AG10803 (cell line): ENCODE measurements at places on chromosomes 11 and 22.
A peak's percentile ranks its signal among the peaks of the same experiment; 100 is the strongest.

DNA sequence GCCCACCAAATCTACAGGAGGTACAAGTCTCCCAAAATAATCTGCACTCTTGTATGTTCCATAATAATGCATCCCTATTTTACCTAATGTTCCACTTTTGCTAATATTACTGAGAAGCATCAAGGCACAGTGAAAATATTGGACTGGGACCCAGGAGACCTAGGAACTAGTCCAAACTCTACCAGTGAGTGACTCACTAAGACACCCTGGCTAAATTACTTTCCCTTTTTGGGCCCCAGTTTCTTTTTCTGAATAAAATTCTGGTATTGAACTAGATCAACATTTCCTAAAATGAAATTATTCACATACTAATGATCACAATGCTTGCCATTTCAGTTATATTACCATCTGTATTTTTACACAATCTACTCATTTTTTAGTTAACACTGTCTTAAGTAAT lies 19.6 kb downstream of the THAP12 start:
- DNase-seq = peak; percentile 17

DNA sequence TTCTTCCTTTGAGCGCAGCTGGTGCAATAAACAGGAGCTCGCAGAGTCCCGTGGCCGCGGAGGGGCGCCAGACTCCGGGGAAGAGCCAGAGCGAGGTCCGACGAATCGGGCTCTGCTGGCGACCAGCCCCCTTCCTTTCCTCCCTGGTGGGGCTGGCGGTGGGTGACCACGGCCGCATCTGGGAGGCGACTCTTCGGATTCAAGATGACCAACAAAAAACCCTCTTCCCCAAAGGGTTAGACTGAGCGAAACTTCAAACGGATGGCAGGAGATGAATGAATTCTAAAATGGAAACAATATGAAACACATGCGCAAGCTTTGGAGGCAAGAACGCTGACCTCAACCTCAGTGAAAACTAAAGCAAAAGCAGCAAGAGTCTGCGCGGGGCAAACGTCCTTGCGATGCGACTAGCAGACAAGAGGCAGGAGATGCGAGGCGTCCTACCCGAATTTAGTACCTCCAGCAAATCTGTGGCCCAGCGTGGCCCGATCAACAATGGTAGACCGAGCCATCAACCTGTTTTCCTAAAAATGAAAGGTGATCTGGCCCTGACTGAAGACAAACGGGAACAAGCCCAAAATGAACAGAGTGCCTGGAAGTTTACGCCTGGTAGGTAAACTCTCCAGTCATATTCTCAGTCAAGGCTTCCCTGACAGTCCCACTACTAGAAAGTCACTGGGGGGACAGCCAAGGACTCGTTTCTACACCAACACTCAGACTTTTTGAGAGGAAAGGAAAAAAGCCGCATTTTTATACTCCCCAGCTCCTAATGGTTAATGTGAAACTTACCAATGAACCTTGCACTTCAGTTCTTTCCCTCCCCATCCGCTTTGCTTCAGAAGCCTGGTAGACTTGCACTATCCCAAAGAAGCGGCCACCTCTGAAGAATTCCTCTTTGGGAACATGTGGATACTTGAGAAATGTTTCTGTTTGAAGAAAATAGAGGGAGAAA lies 11.6 kb downstream of the MMP3 start:
- DNase-seq = peak; percentile 67

DNA sequence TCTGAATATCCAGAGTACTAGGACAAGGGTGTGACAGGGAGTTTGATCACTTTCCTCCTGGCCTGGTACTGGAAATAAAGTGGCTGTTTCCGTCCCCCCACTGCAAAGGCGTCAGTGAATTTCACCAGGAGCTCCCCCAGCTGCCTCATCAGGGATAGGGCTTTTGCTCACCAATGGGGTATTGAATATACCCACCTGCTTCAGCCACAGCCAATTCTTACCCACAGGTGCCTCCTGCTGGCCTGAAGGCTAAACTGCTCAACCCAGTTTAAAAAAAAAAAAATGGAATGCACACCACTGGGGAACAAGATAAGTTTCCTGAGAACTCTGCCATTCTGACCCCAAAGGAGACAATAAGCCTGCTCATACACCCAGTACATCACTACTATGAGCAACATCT lies 65.3 kb upstream of the MS4A8 start:
- no peak for DNase-seq

GRCh38 chr11:76663486-76663810 lies 7.1 kb downstream of the LRRC32 start:
- DNase-seq = no peak

DNA sequence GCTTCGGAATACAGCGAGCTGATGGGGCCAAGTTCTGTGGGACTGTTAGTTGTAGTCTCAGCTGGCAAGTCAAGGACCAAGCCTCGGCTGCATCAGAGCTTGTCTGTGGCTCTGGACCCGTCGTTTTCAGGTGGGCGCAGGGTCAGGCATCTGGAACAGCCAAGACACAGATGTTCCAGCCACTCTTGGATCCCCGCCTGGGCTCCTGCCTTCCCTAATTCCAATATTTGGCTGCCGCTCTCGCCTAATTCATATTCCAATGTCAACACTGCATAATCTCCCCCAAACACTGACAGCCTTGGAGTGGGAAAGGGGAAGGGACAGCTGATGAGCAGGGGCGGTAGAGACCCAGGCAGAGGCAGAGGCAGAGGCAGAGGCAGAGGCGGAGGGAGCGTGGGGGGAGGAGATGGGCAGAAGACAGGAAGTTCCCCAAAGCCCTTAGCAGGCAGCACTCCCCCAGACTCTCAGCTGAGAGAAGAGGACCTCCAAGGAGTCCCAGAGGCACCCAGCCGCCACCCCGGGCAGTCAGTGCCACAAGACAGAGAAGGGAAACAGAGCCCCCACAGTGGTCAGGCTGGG lies 49.6 kb upstream of the SLC35C1 start:
- no peak for DNase-seq

DNA sequence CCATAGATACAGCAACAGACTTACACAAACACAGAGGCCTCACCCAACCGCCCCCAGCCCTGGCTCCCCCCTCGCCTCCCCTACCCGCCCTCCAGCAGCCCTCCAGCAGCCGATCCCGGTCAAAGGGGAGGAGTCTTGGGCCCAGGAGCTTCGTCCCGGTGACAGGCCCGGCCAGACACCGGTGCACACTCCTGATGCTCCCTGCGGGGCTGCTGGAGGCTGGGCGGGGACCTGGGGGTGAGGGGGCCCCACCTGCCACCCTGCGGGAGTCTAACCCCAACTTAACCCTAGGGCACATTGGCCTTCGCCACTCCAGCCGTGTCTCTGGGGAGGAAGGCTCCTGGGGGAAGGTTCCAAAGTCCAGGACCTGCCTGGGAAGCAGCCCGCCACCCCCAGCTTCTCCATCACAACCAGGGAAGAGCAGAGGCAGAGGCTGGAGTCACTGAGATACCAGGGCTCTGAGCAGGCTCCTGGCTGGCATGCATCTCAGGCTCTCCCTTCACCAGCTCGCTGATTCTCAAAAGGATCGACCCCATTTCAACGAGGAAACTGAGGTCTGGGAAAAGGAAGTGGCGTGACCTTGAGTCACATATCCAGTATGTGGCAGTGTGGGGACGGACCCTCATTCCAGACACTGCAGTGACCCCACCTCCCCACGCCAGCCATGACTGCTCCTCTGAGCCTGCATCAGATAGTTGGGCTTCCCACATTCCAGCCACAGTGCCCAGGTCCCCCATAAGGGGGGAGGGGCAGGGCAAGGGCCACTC lies 14.4 kb downstream of the BCL9L start:
- peak; percentile 50 for DNase-seq
